Mammary epithelial cell (primary cell): ENCODE measurements at places on chromosomes 7 and 10. TPM values are rescaled to one million over a fixed set of nuclear protein-coding genes. Genes with fewer than 3 reads are reported as not detected.

TMEM184A gene
- 9.2 TPM for total RNA-seq

TAS2R41 gene
- total RNA-seq, result not detected in 2 replicates

LEP gene
- 1.0 TPM for total RNA-seq

DNA sequence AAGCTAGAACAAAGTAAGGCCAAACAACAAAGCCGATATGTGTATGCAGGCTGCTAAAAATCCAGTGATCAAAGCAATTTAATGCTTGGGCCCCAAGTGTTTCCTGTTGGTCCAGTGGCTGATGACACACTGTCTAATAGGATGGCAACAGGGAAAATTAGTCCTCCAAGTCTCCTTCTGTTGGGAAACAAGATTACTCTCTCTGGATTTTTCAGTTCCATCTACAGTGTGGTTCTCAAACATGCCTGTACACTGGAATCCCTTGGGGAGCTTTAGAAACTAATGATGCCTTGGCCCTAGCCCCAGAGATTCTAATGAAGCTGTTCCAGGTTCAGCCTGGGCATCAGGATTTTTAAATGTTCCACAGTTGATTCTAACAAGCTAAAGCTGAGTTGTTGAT lies 198.7 kb downstream of the AHR start:
- no peak for DNase-seq

- DNase-seq, result peak; percentile 36
Measured at GRCh38 chr10:103397191-103397825, 882 bp downstream of the PDCD11 start.

DNA sequence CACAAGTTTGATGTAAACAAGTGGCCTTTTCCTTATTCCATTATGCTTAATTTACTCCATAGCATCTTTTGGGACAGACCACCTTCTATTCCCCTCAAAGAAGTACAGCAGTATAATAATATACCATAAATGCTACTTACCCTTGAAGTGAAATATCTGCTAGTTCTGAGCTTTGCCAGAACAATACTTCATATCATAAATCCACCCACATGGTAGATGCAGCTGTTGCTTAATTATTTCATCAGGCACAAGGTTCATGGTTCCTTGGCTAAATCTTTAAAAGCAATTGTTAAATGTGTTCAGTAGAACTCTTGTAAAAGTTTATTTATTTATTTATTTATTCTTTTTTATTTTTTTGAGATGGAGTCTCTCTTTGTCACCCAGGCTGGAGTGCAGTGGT lies 32.9 kb downstream of the CSTF2T start:
- DNase-seq, result no peak
